ENCODE measurements at places on chromosomes 6 and 20. TPM values are rescaled to one million over a fixed set of nuclear protein-coding genes. Genes with fewer than 3 reads are reported as not detected.

BNIP5 gene
- not detected for total RNA-seq

SLC44A4 gene
- total RNA-seq, result 0.13 TPM

ZNF337 gene
- 16.4 TPM for total RNA-seq

OR12D3 gene
- not detected for total RNA-seq

CCN2 gene
- total RNA-seq, result 711 TPM

ZDHHC14 gene
- total RNA-seq, result 11.4 TPM

KCNK16 gene
- not detected for total RNA-seq

PDSS2 gene
- total RNA-seq, result 12.2 TPM
